Left ventricle myocardium inferior (tissue), 1 donor: ENCODE measurements at places on chromosomes 7 and 10. TPM values are rescaled to one million over a fixed set of nuclear protein-coding genes. Genes with fewer than 3 reads are reported as not detected.

Gene IDE
- total RNA-seq: 42.1 TPM

DNA sequence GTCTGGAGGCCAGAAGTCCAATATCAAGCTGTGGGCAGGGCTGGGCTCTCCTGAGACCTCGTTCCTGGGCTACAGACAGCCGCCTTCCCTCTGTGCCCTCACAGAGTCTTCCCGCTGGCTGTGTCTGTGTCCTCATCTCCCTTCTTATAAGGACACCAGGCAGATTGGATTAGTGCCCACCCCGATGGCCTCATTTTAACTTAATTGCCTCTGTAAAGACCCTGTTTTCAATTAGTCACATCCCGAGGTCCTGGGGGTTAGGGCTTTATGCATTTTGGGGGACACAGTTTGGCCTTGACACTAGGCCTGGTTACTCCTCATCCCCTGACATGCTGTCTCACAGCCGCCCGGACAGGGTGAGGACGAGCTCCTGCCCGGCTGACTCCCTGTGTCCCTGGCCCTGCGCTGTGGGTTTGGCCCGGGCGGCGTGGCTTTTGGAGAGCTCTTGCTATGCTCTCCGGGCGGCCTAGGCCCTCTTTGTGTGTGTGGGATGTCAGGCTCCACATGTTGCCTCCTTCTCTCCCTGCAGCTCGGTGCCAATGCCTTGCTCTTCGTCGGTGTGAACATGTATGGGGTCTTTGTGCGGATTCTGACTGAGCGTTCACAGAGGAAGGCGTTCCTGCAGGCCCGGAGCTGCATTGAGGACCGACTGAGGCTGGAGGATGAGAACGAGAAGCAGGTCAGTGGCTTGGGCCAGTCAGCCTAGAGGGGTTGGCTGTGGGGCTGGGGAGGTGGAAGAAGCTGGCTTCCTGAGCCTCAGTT, 18.2 kb downstream of the ADCY1 start:
- DNase-seq: no peak

DNA sequence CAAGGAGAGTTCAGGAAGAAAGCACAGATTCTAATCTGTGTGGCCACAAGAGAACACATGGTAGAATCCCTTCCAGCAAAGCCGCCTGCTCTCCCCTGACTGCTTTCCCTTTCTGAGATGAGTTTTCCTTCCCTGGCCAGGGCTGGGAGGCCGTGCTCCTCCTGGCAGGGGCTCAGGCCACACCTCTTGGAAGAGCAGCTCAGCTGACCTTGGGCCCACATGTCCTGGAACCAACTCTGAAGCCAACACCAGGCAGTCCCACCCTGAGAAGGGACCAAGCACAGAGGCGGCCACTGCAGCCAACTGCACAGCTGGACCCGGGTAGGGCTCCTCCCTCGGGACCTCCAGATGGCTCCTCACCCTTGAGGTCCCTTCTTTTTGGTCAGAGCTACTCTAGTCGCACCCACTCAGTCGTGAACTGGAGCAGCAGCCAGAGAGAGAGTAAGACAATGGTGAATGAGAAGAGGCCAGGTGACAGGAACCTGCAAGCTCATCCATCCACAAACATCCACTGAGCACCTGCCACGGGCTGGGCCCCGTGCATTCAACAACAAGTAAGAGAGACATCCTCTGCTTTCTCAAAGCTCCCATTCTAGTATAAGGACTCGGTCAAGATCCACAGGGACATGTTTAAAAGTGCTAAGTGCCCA, 40.3 kb downstream of the FAM53B start:
- DNase-seq: peak; percentile 88

DNA sequence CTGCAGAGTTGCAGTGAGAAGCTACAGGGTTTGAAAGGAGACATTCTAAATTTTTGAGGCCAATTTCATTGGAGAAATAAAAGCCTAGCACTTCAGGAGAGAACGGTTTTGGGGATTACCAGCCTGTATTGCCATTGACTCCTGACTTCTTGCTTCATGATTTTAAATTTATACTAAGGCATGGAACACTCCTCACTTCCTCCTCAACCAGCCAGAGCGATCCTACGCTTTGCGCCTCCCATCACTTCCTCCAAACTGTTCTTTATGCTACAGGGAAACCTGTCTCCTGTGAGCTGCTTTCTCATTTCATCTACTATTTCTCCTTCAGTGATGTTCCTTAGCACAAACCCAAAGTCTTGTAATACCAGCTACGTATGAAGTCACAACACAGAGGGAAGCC, 495.1 kb downstream of the SUGCT start:
- no peak for DNase-seq

DNA sequence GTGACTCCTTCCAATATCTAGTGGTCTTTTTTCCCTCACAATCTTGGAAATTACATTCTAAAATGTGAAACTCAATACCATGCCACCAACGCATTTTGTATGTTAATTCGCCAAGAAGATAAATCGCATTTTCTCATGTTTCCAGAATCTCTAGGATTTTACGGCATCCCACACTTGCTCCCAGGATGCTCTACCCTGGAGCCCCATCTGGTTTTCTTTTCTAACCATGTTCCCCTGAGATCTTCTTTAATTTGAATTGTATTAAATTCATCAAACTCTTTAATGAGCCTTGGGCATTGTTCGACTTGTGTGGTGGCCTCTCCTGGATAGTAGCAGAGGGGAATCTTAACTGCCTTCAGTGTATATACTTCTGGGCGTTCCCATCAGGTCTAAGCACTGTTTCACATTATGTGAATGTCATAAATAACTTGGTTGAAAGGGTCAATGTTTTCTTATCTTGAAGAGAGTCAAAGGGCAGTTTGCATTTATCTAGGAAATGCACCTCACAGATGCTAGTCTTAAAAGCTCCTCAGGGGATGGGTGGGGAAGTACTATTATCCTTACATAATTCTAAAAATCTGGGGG, 169.1 kb upstream of the MEOX2 start:
- DNase-seq: no peak

Gene MOGAT3
- total RNA-seq: not detected

- no peak for DNase-seq
These were observed 71.5 kb downstream of the PRPF18 start for GRCh38 chr10:13658264-13658663.

Gene AZGP1
- 85.5 TPM for total RNA-seq

Gene MYO3A
- not detected for total RNA-seq
